ENCODE measurements at places on chromosomes 3 and 15.

DNA sequence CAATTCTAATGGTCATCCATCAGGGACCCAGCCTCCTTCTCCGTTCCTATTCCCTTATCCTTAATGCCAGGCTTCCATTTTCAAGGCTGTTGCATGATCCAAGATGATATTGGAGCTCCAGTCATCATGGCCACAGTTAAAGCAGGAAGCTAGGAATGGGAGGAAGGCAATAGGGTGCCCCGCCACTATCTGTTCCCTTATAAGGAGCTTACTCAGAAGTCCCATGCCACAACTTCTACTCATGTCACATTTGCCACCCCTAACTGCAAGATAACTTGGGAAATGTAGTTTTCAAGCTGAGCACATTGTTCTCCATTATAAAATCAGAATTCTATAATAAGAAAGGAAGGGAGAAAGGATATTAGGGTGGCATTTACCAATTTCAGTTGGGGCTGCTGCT lies 38.6 kb upstream of the SPSB4 start:
- no peak for DNase-seq

DNA sequence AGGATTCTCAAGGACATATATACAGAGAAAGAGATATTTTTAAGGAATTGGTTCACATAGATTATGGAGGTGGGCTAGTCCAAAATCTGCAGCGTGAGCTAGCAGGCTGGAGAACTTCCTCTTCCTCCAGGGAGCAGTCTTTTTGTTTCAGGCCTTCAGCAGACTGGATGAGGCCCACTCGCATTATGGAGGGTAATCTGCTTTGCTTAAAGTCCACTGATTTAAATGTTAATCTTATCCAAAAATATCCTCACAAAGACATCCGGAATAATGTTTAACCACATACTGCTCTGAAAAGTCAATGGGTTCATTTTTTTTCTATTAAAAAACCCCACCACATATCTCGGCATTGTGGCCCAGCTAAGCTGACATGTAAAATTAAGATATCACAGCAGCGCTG lies 22.2 kb upstream of the NRROS start:
- no peak for DNase-seq

DNA sequence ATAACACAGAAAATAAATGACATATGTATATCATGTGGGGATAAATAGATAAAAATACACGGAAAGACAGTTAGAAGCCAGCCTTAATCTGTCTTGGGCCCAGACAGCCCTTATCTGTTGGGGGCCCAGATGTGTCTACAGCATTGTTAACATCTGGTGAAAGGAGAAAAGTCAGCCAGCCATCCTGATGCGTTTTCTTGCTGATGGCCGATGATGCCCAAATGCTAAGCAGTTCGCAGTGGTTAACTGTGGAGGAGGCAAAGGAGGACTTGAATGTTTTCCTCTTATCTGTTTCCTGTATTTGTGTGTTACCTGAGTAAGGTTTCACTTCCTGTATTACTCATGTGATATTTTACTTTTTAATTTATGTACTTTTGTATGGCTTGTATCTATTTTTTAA lies 46.2 kb downstream of the NOX5 start:
- no peak for DNase-seq

DNA sequence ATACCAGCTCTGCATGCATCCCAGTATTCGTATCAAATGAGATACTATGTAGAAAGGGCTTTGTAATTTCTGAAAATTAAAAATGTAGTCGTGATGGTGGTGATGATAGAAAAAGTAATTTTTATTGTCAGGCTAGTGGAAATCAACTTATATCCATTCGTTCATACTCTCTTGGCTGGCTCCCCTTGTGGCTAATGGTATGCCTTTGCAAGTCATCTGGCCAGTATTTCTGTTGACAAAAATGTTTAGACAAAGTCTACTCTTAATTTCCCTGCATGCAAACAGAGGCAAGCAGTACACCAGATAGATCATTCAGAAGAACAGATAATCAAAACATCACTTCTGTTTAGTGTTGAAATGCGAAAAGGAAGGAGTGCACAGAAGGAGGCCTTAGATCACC lies 49.6 kb upstream of the DUT start:
- no peak for DNase-seq

DNA sequence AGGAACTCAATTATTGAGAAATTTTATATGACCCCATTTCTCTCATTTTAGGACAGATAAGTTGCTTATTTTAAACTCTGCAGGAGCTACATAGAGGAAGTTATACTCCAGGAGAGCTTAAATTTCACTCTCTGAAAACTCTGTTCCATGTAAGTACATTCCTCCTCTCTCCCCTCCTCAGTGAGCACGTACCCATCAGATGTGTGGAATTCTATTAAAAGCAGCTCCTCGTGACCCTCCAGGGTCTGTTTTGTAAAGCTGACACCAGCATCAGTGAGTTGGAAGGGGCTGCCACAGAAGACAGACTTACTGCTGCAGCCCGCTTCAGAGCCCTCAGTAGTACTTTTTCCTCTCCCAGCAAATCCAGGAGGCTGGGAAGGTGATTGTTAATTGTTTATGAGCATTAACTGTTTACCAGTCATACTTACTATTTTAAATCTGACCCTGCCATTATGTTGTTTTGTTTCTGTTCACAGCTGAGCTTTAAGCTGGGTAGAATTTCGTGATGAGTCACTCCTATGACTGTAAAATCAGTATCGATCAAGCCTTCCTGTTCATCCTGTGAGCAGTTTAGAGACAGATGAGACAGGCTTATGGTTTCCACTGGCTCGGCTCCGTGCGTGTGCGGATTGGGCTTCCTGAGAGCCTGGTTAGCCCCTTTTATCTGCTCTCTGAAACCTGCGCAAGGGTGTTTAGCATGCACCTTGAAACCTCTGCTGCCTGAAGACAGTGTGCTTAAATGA lies 20.4 kb downstream of the IGF1R start:
- DNase-seq: no peak

GRCh38 chr3:149395107-149396089 lies 17.9 kb upstream of the TM4SF1 start:
- no peak for DNase-seq

- DNase-seq: no peak
Observed at GRCh38 chr3:127777921-127778656, 44.2 kb downstream of the MGLL start.

DNA sequence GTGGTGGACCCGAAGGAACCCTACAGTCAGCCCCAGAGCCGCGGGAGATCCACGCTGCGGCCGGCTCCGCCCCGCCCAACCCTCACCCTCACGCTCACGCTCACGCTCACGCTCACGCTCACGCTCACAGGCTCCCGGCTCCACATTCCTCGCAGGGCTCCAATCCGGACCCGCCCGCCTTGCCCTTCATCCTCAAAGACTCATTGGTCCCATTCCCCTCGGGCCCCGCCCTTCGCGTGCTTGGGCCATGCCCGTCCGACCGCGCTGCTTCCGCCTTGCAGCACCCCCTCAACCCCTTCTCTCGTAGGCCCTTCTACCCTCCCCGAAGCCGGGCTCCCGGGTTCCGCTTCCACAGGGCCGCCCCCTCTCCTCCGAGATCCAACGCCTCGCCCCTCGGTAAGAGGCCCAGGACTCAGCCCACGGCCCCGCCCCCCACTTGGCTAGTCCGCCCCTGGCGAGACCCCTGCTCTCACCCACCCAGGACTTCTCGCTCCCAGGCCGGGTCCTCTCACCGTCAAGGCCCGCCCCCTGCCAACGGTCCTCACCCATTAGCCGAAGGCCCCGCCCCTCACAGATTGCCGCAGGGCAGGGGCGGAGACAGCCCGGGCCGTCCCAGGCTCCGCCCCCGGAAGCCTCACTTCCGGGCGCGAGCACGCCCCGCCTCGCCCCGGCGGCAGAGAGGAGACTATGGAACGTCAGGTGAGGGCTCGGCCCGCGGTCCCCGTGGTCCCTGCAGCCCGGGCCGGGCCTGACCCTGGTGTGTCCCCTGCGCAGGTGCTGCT lies at the start of gene APEH:
APEH (plus strand) TSS at position 637 of the 782 bp plus-strand sequence; CDS start at position 688, 51 bp downstream.
- DNase-seq: peak; percentile 93

GRCh38 chr15:74460298-74460697 lies 662 bp downstream of the UBL7 start:
- no peak for DNase-seq

DNA sequence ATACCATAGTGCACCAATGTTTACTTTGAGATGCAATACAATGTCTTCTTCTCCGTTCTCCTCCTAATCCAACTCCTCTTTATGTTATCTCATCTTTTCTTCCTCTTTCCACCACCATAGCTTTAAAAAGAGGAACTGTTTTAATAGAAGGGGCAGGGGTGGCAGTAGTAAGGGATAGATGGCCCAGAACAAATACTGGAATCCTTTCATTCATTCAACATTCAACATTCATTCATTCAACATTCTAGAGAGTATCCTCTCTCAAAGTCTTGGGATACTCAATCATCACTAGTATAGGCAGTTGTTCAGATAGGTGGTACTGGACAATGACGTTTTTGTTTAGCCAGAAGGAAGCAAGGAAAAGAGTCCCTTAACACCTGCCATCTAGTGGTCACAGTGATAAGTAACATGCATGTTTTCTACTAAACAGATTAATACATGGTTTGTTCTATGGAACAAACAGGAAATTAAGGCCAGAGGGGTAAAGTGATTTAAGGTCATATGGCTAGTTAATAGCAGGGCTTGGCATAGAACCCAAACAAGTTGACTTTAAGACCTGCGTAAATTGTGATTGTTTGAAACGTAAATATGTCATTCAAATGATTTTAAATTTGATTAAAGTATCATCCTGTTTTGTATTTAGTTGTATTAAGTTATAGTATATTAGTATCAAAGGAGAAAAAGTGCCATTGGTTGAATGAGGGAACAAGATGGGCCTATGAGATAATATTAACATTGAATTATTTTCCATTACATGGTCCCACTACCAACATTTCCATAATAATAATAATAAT lies 26.9 kb upstream of the EHHADH start:
- DNase-seq: no peak

GRCh38 chr3:149808209-149808829 lies 4.7 kb upstream of the RNF13 start:
- peak; percentile 54 for DNase-seq

- no peak for DNase-seq
Observed at GRCh38 chr3:101069901-101070798, 76.9 kb upstream of the ABI3BP start.

- DNase-seq: no peak
Observed at GRCh38 chr15:62482785-62483429, 317.8 kb upstream of the C2CD4B start.

DNA sequence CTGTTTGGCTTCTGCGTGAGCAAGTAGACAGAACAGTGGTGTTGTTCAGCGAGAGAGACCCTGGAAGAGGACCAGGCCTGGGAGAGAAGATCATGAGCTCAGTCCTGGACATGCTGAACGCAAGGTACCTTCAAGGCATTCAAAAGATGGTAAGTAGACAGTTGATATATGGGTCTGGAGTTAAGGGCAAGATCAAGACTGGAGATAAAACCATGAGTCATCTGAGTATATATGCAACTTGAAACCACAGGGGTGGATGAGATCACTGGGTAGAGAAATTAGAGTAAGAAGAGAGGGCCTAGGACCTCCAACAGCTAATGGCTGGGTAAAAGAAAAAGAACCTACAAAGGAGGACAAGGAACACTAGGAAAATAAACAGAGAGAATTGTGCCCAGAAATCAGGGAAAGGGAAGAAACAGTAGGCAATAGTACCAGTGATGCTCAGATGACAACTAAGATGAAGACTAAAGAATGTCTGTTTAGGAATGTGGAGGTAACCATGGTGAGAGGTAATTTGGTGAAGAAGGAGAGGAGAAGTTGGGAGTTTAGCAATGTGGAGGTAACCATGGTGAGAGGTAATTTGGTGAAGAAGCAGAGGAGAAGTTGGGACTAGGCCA lies 343.2 kb upstream of the ADAMTS9 start:
- no peak for DNase-seq

- DNase-seq: no peak
Observed at GRCh38 chr3:126511291-126511690, 6.3 kb downstream of the UROC1 start.

DNA sequence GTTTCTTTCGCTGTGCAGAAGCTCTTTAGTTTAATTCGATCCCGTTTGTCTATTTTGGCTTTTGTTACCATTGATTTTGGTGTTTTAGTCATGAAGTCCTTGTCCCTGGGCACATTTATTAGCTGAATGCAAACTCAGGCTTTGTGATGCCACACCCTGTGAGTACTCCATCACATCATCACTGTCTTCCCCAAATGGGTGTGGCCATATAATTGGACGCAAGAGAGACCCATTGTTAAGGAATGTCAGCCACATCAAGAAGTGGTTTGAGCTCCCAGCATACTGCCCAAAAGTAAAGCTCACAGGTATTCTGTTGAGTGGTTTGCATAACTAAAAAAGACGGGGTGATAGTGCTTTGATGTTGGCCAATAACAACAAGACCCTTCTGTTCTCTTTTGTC lies 245.7 kb downstream of the SV2B start:
- no peak for DNase-seq

DNA sequence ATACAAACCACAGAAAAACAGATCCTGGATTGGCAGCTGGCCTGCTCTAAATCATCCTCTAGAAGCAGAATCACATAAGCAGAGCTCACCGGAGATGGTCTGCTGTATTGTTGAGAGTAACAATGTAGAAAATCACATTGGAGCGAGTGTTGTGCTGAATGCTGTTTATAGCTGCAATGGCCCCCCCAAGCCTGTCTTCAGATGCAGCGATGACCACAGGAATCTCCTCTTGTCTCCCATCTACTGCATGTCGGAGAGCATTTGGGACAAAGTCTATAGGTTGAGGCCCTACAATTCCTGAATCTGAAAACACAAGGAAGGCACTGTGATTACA lies 8.0 kb downstream of the GLT8D1 start:
- no peak for DNase-seq
